ENCODE measurements at places on chromosomes 2 and 18.

DNA sequence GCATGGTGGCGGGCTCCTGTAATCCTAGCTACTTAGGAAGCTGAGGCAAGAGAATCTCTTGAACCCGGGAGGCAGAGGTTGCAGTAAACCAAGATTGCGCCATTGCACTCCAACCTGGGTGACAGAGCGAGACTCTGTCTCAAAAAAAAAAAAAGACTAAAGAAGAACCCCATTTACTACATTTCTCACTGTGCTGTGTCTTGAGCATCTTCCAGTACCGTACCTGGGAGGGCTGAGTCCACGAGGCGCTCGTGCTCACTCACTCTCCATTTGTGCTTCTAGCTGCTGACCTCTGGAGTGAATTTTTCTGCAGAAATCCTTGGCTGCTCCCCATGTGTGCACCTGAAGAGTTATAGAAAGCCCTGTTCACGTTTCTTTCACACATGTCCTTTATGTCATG is 204.8 kb downstream of the LDLRAD4 start:
- DNase-seq, result no peak

GRCh38 chr2:24353973-24354372 is 6.4 kb downstream of the ITSN2 start:
- DNase-seq, result no peak

DNA sequence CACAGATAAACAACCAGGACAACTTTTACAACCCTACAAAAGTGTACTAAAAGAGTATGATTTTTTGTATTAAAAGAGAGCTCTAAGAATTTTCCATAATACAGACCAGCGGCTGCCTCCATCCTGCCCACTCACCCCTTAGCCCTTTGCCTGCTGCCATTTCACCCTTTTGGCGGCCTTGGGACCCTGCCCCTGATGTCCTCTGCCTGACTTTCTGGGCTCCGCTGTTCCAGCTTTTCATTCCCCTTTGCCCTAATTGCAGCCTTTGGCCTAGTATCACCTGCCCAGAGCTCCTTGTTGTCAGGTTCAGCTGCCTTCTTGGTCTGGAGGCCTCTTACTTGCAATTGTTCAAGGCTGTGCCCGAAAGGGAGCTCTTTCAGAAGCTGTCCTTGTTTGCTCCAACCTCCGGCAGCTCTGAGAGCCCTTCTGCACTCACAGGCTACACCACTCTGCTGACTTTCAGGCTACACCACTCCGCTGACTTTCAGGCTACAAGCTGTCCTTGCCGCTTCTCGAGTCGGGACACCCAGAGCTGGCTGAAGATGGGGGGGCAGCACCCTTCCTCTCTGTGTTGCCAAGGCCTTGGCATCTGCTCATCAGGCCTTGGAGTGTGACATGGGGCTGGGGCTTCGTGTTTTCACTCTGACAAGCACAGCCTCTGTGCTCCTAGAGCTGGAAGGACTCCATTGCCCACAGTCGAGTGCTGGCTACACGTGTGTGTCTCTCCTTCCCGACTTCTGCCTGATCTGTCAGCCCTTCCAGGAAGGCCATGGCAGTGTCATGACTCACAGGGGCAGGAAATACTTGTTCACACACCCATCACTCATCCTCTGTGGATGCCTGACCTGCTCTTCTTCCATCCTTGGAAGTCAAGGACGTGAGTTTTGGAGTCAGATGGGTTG is 43.1 kb upstream of the HDAC4 start:
- peak; percentile 83 for DNase-seq

- DNase-seq, result no peak
These were observed 193.5 kb upstream of the CCDC68 start for GRCh38 chr18:55152801-55153200.

GRCh38 chr18:4358618-4359017 is 96.5 kb downstream of the DLGAP1 start:
- no peak for DNase-seq

- DNase-seq, result no peak
These were observed 17.0 kb upstream of the CD8A start for GRCh38 chr2:86807468-86808275.

DNA sequence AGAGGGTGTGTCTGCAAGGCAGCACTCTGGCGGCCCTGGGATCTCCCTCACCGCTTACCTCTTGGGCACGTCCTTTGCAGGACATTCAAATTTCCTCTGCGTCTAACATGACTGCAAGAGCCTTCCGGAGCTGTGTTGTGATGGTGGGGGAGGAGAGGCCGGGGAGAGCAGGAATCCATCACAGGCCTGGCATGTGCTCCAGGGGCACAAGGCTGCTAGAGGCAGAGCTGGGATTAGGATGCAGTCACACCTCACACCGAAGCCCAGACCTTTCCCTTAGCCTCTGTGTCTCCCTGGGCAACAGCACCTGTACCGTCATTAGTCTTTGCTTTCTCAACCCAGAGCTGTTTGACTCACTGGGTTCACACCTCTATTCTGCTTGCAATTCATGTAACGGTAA is 111.3 kb downstream of the CMPK2 start:
- DNase-seq, result no peak

DNA sequence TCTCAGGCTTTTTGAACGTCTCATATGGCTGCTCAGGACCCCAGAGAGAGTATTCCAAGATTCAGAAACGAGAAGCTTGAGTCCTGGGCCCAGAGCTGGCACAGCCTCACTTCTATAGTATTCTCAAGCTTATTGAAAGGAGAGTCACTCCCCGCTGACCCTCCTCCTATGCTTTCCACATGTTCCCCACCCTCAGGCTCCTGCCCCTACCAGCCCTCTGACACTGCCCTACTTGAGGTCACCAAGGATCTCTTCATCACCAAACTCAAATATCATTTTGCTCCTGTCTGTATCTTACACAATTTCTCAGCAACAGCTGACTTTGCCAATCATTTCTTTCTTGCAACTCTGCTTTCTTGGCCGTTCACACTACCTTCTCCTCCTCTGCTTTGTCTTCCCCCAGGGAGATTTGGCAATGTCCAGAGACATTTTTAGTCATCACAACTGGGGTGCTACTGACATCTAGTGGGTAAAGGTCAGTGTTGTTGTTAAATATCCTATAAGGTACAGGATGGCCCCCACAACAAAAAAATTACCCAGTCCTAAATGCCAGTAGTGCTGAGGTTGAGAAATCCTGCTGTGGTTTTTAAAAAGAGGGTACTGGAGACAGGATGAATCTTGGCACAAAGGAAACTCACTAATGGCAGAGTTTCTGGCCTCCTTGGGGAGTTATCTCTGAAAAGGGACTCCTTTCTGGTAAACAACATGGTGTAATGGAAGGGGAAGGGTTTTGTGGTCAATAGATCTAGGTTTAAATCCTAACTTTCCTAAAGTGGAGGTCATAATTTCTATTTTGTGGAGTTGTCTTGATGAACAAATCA is 26.9 kb upstream of the INSIG2 start:
- peak; percentile 91 for DNase-seq

DNA sequence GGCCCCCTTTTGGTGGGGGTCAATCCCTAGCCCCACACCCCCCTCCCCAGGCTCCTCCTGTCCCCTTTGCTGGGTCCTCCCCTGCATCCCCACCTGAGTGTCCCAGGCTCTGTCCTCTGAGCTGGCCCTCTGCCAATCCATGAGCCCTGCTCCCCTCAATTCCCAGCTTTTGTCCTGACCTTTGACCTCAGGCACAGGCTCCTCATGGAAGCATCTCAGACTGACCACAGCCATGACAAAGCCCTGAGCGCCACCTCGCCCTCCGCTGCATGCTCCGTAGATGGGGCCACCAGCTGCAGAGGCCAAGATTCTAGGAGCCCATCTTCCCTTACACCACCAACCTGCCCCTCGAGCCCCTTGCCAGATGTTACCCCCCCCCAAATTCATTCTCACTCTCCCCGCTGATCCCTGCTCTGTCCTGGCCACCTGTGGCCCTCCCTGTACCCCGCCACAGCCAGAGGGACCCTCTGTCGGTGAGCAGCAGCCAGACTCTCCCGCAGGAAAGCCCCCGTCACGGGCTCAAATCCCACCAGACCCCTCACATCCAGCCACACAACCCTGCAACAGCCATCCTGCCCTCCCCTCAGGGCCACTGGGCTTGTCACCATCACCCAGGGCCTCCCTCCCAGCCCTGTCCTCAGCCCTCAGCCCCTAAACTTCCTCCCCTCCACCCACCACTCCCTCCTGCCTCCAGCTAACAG is 206.0 kb downstream of the MGAT5 start:
- DNase-seq, result no peak
